Epithelial cell of proximal tubule (primary cell): ENCODE measurements at places on chromosomes 13 and 19.
A peak's percentile ranks its signal among the peaks of the same experiment; 100 is the strongest.

GRCh38 chr13:28251466-28251865 is 113.1 kb downstream of the PAN3 start:
- no peak for DNase-seq

GRCh38 chr13:73754727-73755292 is 379.4 kb downstream of the KLF12 start:
- peak; percentile 7 for DNase-seq

- DNase-seq, result no peak
Observed at GRCh38 chr13:50762969-50763567, 80.4 kb downstream of the DLEU7 start.

- DNase-seq, result no peak
Observed at GRCh38 chr19:38267761-38268483, 3.5 kb downstream of the SPINT2 start.

DNA sequence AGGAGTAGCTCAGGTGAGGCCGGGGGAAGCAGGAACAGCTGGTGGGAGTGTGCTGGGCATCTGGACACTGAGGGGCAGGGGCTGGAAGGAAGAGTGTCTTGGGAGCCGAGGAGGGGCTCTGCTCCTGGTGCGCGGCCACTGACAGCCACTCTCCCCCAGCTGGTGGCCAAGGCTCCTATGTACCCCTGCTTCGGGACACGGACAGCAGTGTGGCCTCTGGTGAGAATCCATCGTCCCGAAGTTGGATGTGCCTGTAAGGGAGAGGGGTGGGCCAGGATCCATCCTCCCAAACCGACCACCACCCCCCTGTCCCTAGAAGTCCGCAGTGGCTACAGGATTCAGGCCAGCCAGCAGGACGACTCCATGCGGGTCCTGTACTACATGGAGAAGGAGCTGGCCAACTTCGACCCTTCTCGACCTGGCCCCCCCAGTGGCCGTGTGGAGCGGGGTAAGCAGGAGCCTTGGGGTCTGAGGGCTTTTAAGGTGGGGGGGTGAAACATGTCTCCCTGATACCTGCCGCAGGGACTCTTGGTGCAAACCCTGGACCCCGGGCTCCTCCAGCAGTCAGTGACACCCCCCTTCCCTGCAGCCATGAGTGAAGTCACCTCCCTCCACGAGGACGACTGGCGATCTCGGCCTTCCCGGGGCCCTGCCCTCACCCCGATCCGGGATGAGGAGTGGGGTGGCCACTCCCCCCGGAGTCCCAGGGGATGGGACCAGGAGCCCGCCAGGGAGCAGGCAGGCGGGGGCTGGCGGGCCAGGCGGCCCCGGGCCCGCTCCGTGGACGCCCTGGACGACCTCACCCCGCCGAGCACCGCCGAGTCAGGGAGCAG is 2.0 kb upstream of the USF2 start:
- no peak for DNase-seq

GRCh38 chr13:50089633-50090032 is 74.4 kb downstream of the KCNRG start:
- no peak for DNase-seq
